Cardiac fibroblast (primary cell): ENCODE measurements at places on chromosomes 2 and 18.

DNA sequence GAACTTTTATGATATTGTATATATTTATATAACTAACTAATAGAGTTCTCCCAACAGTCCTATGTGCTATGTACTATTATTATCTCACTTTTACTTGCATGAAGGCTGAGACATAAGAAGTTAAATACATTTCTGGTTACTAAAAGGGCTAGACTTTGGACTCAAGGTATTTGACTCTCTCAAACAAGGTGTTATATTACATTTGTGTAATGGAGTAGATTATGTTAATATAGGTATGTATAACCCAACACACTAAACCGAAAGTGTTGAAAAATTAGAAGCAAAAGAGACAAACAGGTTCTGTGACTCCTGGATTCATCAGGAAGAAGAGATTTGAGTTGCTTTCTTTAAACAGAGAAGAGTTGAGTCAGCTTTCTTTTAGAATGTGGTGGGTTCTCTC, 733.6 kb upstream of the ZEB2 start:
- DNase-seq = no peak

GRCh38 chr2:10559101-10559500, 111.0 kb upstream of the ODC1 start:
- DNase-seq = no peak

GRCh38 chr2:199922856-199923255, 11.8 kb downstream of the C2orf69 start:
- DNase-seq = peak; percentile 13

DNA sequence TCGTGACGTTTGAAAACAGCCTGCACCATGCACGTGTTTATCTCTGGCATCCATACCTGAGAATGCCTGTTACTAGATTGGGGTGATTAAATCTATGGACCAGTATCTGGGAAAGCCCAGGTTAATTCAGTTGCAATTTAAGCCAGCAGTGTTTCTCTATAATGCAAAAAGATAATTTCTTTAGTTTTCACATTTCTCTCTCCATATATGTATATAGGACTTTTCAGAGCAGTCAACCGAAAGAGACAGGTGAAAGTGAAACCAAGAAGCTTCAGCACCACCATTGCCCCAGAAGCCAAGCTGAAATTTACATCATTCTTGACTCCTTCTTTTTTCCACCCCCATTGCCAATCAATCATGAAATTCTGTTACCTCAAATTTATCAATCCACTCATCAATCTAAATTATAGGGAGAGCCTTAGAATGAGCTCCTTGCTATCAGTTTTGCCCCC, 2.7 kb upstream of the LRP2 start:
- no peak for DNase-seq

GRCh38 chr18:63552581-63552980, 10.4 kb downstream of the SERPINB12 start:
- no peak for DNase-seq

DNA sequence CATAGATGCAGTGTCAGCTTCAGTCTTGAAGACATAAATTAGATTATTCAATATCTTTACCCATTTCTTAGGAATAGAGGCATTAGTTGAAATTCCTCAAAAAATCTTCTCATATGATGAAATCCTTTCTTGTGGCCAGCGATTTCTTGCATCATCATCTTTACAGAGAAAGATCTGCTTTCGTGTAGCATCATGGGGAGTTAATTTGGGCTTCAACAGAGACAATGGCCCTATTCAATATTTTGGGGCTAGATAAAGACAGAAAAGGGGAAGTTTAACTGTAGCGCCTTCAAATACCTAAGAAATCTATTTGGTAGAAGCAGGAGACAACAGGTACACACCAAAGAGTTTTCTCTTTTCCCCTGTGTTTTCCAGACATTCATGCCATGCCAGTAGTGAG, 73.8 kb downstream of the TGFA start:
- no peak for DNase-seq

DNA sequence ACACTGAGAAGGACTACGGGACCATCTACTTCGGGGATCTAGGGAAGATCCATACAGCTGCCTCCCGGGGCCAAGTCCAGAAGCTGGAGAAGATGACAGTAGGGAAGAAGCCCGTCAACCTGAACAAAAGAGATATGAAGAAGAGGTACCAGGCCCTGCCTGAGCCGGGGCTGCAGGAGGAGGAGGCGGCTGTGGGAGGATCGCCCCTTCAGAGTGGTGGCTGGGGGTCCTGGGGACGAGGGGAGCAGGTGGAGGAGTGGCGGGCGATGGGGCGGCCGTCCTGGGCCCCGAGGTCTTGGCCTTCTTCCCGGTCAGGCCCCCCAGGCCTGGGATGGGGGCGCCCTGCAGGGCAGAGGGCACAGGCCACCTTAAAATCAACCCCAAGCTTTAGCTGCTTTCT, 524 bp downstream of the ANKRD30B start:
- DNase-seq = no peak

GRCh38 chr2:237482485-237482884, 4.6 kb upstream of the MLPH start:
- DNase-seq = peak; percentile 68

- peak; percentile 32 for DNase-seq
Measured at GRCh38 chr18:6891788-6892187, 162.3 kb downstream of the ARHGAP28 start.

GRCh38 chr2:191789796-191790195, 57.1 kb downstream of the CAVIN2 start:
- DNase-seq = peak; percentile 19

GRCh38 chr2:164384434-164384833, 236.8 kb downstream of the GRB14 start:
- no peak for DNase-seq

- no peak for DNase-seq
Measured at GRCh38 chr2:151472966-151473365, 63.3 kb downstream of the RIF1 start.

- peak; percentile 52 for DNase-seq
Measured at GRCh38 chr2:126656431-126657147, 631 bp downstream of the GYPC start.

- DNase-seq = no peak
Measured at GRCh38 chr18:7059276-7059675, 58.3 kb downstream of the LAMA1 start.

DNA sequence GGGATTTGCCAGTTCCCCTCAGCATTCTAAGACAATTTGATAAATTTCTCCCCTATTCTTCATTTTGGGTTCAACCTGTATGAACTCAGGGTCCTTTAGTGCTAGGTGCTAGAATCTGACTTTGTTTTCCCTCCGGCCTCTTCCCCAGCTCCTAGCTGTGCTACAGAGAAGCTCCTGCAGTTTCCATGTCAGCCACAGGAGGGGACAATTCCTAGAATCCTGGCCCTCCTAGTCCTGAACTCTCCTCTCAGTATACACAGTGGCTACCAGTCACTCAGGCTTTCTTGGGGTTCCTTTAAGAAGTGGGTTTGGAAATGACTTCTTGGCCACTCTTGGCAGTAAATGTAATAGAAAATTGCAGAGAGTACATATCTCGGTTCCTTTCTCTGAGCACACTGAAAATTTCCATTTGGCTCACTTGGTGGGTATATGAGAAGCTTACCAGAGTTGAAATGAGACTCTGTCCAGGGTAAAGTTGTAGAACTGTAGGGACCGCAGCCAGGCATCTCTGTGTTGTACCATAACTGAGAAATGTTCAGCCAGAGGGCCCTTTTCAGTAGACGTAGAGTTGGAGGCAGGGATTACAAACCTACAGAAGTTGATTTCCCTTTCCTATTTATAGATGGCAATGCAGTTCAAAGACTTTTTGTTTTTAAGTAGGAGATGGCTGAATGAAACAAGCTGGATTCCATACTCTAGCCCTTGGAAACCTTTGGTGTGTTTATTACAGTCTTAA, 5.0 kb upstream of the CHST10 start:
- DNase-seq = peak; percentile 51

DNA sequence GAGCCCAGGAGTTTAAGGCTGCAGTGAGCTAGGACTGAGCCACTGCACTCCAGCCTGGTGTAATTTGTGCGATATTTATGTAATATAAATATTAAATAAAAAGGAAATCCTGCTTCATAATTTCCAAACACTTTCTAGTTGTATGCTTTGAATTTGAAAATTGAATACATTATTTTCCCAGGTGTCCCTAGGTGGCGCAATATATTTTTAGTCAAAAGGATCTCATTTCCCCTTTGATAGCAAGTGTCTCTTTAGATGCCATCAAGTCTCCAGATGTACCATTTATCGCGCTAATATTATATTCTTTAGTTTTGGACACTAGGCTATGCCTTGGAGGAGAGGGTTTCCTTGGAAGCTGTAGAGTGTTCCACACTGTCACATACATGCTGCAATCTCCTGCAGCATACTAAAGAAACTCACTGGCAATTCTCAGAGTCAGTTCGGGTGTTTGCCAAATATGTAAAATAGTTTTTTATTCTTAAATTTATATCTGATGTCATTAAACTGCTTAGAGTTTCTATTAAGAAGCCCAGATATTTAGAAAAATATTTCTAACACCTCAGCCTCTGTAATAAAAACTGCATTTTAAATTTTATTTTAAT, 5.6 kb upstream of the WDR7 start:
- DNase-seq = no peak
